Posterior vena cava (tissue), 2 donors: ENCODE measurements at places on chromosomes 11 and 22. TPM values are rescaled to one million over a fixed set of nuclear protein-coding genes. Genes with fewer than 3 reads are reported as not detected.

CASP1 gene
- total RNA-seq = 16.3 TPM

OR5B21 gene
- not detected for total RNA-seq

IGF2 gene
- total RNA-seq = 161 TPM

COMT gene
- 95.4 TPM for total RNA-seq

FAM181B gene
- 0.42 TPM for total RNA-seq

TXN2 gene
- total RNA-seq = 38.7 TPM

ART5 gene
- total RNA-seq = not detected

SLC25A1 gene
- 47.8 TPM for total RNA-seq

OR2AG1 gene
- not detected for total RNA-seq

GRCh38 chr11:96073536-96073935, 149.6 kb upstream of the MTMR2 start:
- no peak for DNase-seq

- no peak for DNase-seq
These were observed 7.5 kb upstream of the NRGN start for GRCh38 chr11:124732230-124732629.

DNA sequence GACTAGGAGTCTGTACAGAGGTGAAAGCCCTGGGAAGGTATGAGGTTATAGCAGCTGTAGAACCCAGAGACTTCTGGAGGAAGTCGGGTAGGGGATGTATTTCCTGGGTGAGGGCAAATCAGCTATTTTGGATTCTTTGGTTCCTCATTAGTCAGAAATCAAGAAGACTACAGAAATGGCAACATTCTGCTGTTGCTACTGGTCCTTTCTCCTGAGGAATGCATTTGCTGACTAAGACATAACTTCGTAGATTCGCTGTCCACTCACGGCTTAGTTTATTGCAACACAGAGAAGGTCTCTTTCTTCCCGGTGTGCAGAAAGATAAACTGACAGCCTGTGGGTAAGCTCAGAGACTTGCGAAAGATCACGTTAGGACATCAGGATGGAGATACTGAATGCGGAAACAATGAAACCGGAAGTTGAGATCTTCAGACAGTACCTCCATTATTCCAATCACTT, 25.3 kb upstream of the SESN3 start:
- no peak for DNase-seq

DNA sequence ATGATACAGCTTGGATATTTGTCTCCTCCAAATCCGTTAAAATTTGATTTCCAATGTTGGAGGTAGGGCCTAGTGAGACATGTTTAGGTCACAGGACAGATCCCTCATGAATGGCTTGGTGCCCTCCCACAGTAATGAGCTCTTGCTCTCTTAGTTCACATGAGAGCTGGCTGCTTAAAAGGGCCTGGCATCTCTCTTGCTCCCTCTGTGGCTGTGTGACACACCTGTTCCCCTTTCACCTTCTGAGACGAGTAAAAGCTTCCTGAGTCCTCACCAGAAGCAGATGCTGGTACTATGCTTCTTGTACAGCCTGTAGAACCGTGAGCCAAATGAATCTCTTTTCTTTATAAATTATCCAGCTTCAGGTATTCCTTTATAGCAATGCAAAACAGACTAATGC, 3.5 kb downstream of the VPS37C start:
- DNase-seq = no peak

- peak; percentile 94 for DNase-seq
These were observed 472 bp downstream of the APOA5 start for GRCh38 chr11:116791002-116791812.

DNA sequence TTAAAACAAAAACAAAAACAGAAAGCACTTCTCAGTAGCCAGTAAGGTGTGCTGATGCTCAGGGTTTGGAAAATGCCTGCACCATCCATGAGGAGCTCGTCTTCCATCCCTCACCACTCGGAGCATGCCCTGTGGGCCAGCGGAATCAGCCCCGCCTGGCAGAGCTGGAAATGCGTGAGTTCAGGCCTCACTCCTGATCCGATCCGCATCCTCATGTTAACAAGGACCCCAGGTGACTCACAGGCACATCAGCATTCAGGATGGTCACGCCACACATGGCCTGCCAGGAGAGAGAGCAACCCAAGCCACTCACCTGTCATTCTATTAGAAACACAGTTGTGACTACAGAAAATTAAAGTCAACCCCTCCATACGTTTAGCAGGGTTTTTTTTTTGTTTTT, 188.5 kb downstream of the MPPED1 start:
- no peak for DNase-seq

- DNase-seq = no peak
These were observed 33.8 kb upstream of the DKK3 start for GRCh38 chr11:12042215-12042676.

DNA sequence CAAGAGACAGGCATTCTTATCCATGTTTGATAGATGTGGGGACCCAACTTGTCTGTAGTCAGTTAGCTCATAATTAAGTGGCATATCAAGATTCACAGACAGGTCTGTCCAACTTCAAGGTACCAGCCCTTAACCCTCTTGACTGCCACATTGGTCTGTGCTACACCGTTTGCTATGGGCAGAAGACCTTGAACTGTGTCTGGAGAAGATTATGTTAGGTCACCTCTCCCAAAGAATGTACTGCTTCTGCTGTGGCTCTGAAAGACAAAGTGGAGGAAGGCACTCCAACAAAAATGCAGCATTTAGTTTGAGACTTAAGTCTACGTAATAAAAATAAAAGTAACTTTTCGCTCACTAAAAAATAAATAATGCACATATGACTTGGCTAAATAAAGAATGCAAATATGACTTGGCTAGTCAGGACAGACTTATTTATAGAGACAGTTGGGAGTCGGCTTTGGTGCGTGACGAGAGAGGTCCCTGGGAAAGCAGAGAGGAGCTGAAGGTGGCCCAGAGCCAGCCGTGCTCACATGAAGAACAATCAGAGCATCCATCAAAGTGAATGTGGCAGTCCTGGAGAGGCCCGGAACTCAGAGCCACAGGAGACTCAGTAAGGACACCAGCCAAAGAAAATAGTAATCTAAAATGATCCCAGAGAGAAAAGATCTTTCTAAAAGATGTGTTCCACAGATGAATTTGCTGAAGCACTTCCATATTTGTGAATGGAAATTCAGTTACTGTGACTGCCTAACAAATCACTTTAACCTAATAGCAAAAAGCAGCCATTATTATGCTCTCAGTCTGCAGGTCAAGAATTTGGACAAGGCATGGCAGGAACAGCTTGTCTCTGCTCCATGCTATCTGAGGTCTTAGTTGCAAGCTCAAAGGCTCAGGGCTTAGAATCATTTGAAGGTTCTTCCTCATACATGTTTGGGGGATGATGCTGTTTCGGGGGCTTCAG, 35.0 kb downstream of the CWC15 start:
- DNase-seq = peak; percentile 93

GRCh38 chr11:122159173-122159721, 43.2 kb upstream of the BLID start:
- DNase-seq = no peak

DNA sequence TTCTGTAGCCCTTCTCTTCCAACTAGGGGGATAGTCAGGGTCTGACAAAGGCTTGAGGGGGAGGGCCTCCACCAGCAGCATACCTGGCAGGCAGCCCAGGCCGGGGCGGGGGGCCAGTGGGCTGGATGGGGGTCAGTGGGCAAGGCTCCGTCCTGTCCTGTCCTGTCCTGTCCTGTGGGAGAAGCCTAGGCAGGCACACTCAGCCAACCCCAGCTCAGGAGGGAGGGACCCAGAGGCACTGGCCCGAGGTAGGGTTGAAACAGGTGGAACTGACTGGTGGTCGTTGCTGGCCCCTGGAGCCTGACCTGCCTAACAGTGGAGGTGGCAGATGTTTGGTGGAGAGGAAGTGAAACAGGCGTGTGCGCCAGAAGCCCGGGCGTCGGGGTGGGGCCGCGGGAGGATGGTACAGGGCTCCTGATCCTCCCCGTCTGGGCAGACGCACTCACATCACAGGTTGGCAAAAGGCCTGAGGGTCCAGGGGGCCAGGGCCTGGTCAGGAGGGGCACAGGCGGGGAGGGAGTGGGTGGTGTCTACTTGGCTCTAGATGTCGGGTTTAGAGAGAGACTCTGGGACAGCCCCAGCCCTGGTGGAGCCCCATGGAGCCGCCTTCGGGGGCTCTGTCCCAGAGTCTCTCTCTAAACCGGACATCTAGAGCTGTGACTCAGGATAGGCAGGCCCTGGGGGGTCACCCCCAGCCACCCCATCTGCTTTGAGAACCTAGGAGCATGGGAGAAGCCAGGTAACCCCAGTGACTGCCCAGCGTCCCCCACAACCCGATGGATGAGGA, 32.5 kb upstream of the GRAMD4 start:
- no peak for DNase-seq

GRCh38 chr11:19501631-19502030, 211.0 kb upstream of the NAV2 start:
- no peak for DNase-seq

DNA sequence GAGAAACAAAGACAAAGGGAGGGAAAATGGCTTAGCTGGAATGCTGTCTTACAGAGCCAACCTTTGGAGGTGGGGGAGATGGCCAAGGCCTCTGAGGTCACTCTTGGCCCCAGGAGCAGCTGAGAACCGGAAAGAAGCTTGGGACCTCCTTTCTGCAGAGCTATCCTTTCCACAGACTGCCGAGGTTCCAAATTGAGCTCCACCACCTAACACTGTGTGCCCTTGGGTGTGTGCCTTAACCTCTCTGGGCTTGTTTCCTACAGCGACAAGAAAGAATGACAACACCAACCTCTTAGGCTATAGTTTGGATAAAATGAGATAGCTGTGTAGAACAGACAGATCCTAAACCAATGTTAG, 23.2 kb downstream of the RTN4RL2 start:
- no peak for DNase-seq

GRCh38 chr11:69481393-69481844, at the start of gene LINC01488:
Gene LINC01488, plus strand, starts transcription at chr11:69481663.
- DNase-seq = peak; percentile 62

GRCh38 chr11:70481625-70482528, 83.5 kb downstream of the CTTN start:
- peak; percentile 78 for DNase-seq

GRCh38 chr22:46070215-46070802, 80.0 kb upstream of the PPARA start:
- DNase-seq = peak; percentile 97

- DNase-seq = peak; percentile 37
These were observed 2.3 kb upstream of the OSBPL5 start for GRCh38 chr11:3167143-3168119.

DNA sequence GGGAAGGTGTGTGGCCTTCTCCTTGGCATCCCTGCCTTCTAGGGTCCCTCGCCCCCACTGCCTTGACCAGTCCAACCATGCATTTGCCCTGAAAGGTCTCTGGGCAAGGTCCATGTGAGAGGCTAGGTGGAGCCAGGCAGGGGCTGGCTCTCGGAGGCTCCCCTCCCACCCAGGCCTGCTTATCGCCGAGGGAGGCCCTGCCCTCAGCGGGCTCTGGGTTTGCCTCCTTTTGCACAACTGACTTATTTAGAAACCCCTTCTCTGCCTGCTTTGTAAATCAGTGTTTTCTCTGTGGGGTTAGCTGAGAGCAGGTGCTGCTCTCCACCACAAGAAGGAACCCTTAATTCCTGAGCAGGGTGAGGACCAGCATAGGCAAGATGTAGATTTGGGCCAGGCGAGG, 47.7 kb downstream of the CD82 start:
- no peak for DNase-seq

DNA sequence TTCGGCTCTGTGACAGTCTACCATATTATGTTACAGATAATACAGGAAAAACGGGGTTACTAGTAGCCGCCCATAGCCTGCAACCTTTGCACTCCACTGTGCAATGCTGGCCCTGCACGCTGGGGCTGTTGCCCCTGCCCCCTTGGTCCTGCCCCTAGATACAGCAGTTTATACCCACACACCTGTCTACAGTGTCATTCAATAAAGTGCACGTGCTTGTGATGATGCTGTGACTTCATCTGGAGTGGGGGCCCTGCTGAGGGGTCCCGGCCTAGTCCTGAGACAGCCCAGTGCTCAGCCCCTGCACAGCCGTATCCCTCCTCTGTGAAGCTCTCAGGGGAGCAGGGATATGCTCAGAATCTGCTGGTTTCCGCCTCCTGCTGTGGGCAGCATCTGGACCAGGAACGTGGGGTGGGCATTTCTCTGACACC, 1.2 kb downstream of the IFITM1 start:
- DNase-seq = peak; percentile 64

DNA sequence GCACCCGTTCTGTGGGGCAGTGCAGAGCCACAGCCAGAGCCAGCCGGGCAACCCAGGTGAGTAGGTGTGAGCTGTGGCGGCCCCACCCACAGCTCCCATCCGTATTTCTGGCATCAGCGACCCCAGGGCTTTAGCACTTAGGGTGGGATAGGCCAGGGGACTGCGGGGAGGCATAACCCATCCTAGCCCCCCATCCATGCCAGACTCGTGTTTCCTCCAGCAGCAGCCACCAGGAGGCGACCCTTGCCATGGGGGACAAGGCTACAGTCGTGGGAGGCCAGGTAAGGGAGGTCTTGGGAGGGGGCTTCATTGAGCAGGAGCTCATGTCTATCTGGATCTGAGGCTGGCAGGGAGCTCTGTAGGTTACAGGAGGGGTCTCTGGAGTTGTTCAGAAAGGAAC, 873 bp downstream of the OTOG start:
- no peak for DNase-seq

DNA sequence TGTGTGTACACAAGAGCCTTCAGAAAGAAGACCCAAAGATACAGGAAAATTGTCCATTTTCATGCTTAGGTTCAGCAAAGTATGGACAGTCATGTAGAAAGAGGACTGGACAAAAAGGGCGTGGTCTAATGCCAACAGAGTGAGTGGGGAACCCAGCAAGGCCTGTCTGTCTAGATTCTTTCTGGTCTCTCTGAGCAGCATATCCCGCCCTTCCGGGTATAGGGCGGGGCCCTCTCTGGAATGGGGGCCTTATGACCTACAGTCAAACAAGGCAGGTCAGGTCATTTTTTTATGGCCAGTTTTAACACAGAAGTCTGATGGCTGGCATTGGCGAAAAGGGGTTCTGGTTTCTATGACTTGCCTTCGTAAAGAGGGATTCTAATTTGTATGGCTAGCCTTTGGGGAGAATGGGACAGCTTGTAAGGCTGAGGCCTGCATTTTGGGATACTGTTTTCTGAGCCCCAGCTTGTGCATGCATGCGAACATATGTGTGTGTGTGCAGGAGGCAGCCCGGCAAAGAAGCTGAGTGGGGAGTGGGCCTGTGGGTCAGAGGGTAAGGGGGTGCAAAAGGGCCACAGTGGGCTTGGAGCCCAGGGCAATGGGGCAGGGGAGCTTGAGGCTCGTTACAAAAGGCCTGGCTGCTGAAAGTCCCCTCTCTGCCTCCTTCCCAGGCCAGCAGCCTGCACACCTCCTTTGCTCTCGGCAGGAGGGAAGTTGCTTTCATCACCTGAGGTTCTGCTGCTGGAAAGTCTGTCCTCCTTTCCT, 130.5 kb upstream of the B3GAT1 start:
- DNase-seq = peak; percentile 51

- DNase-seq = no peak
These were observed 919.2 kb upstream of the FAT3 start for GRCh38 chr11:91305402-91305801.
